Stimulated activated naive CD4-positive, alpha-beta T cell (primary cell): ENCODE measurements at places on chromosomes 6 and 20.

DNA sequence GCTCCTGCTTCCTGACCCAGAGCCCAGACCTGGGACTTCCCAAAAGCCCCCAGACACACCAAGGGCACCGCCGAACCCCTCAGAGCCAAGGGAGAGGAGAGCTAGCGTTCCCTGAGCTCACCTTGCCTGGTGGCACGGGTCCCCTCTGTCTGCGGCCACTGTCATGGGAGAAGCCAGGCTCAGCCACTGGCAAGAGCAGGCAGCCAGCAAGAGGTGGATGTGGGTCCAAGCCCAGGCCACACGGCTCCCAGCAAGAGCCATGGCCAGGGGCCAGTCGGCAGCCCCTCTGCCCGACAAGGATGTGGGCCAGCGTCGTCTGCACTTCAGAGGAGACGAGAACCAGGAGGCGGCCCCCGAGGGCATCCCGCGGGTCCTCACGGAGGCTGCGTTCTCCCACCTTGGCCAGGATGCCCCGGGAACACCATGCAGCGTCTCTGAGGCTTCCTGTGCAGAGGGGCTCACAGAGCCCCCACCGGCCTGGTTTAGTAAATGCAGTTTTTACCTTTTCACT is 2.2 kb upstream of the PPDPF start:
- no peak for DNase-seq

GRCh38 chr6:40674170-40674569 is 87.0 kb upstream of the LRFN2 start:
- DNase-seq: no peak

GRCh38 chr6:140774080-140774505 is 1358.6 kb upstream of the GJE1 start:
- no peak for DNase-seq

- no peak for DNase-seq
Observed at GRCh38 chr6:31715022-31715958, at the start of gene LY6G6D. TSS of gene LY6G6D (plus strand) at chr6:31715348. CDS start at chr6:31715356, 8 bp downstream.

GRCh38 chr6:15842727-15843117 is 179.9 kb upstream of the DTNBP1 start:
- no peak for DNase-seq

DNA sequence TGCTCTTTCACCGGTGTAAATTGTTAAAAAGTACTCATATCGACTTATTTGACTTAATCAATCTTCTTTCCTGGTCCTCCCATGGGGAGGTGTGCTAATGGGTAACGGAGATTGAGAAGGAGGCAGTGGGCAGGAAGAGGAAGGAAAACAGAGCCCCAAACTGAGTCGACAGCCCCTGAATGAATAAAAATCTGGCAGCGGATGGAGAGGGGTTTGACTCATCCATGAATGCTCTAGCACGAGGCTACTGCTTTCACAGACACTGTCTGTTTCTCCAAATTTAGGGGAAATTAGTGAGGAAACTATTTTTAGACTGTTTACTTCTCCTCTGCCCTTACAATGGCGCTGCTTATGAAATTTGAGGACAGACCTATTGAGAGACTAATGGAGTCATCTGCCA is 142.2 kb upstream of the ATXN1 start:
- DNase-seq: no peak

- no peak for DNase-seq
Observed at GRCh38 chr20:47146686-47147085, 209.8 kb downstream of the ZMYND8 start.
